RCC 7860 (cell line): ENCODE measurements at places on chromosomes 7 and 10.
A peak's percentile ranks its signal among the peaks of the same experiment; 100 is the strongest.

- no peak for DNase-seq
These were observed 10.3 kb downstream of the FAM241B start for GRCh38 chr10:69640196-69640980.

- DNase-seq = peak; percentile 85
These were observed 8.6 kb upstream of the CACUL1 start for GRCh38 chr10:118763202-118763988.

GRCh38 chr7:47228386-47229014 is 353.4 kb downstream of the TNS3 start:
- DNase-seq = no peak

DNA sequence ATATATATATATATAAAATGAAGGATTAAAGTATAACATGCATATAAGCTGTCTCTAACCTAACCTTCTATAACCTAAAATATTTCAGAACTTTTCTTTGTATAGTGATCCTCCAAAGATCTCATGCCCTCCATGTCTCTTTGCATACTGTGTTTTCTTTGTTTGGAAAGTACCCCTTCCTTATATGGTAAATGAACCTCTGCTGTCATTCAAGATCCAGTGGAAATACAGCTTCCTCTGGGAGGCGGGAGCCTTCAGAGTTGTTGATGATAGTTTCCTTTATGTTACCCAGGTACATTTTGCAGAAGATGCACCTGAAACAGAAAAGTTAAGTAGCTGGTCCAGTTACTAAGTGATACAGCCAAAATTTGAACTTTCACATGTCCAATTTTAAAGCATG is 233.3 kb upstream of the FOXP2 start:
- no peak for DNase-seq

GRCh38 chr10:50467209-50467608 is 156.5 kb downstream of the SGMS1 start:
- DNase-seq = no peak

- no peak for DNase-seq
These were observed 9.7 kb upstream of the EDRF1 start for GRCh38 chr10:125709553-125710474.

- no peak for DNase-seq
These were observed 75.0 kb downstream of the LHPP start for GRCh38 chr10:124536496-124537050.

DNA sequence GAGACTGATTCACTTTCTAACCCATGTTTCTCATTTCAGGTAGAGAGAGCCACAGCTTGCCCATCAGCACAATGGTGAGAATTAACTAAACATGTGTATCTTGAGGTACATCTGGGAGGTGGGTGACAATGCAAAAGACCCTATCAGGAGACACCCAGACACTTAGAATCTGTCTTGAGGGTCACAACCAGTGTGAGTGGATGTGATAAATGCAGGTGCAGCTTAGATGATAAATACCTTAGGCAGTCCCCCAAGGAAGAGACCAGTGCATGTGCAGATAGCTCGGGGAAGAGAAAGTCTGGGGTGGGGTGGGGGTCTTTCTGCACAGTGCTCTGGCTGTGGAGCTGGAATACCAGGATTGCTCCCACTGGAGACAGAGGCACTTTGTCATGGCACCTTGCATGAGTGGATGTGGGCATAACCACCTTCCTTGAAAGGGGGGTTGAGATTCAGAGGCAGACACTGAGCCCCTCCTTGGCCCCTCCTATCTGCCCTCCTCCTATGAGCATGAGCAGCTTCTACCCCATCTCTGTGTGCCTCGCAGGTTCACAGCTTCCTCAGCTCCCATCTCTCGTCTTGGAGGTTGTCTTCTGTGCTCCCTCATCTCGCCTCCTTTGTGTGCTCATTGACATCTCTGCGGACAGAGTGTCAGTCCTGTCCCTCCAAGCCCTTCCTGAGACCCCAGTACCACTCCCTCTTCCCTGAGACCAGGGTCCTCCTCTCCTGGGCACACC is 349.8 kb downstream of the TCERG1L start:
- no peak for DNase-seq

GRCh38 chr10:51892965-51893658 is 193.7 kb upstream of the CSTF2T start:
- DNase-seq = no peak

DNA sequence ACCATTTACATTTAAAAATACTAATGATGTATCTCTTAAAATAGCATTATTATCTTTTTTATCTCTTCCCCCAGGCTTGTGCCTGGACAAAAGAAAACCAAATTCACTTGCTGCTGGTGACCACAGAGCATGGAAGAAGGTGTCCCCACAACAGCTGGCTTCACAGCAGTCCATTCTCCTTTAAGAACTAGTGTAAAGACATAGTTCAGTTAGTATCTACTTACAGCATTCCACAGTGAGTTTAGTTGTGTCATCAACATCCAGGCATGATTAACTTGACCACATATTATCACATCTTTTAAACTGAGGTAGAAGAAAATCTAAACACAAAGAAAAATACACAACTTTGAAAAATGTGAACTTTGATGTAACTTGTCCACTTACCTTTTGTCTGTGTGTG is 55.0 kb downstream of the LRRC17 start:
- no peak for DNase-seq

- no peak for DNase-seq
These were observed 23.1 kb downstream of the CNPY1 start for GRCh38 chr7:155523168-155523675.

DNA sequence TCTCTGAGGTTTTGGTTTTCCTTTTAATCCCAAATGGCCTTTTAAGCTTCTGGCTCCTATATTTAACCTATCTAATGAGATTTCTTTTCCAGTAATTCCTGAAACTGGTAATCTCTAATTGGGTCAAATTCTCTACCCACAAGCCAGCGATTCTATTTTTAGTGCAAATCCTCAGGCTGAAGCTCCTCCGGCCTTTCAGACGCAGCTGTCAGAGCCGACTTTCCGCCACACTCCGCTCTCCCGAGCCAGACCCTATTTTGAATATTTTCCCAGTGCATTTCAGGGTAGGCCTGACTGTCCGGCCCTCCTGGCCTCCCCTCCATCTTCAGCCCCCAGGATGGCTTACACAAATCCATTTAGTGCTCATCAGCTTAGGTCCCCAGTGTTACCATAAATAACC is 9.7 kb upstream of the ADCY1 start:
- DNase-seq = no peak

DNA sequence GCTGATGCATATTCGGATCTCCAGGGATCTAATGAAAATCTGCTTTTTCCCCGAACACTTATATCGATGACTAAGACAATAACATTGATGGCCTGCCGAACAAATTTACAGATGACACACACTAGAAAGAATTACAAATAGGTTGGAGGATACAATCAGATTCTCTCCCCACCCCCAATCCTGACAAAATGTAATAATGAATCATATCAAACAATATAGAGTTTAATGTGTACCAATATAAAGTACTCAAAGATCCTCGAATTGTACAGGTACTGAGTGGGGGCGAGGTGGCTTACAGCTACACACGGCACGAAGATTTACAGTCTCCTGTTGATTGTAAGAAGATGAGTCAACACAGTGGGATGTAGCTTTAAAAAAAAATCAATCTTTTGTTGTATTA is 182.7 kb upstream of the MKLN1 start:
- no peak for DNase-seq

- no peak for DNase-seq
These were observed 20.7 kb downstream of the AVL9 start for GRCh38 chr7:32515890-32516550.

DNA sequence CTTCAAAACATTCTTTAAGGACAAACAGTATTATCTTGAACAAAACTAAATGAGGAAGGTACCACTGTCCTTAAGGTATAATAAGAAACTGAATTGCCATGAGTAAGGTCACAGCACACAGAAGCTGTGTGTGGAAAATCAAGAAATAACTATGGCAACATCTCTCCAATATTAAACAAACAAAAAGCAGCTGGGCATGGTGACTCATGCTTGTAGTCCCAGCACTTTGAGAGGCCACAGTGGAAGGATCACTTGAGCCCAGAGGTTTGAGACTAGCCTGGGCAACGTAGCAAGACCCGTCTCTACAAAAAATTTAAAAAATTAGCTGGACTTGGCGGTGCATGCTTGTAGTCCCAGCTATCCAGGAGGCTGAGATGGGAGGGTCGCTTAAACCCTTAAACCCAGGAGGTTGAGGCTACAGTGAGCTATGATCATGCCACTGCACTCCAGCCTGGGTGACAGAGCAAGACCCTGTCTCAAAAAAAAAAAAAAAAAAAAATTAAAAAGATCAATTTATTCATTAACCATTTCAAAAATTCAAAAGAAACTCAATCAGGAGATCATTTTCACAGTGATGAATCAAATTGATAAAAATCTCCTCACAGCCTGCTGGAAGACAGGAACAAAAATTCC is 195.4 kb downstream of the SKIDA1 start:
- peak; percentile 89 for DNase-seq

DNA sequence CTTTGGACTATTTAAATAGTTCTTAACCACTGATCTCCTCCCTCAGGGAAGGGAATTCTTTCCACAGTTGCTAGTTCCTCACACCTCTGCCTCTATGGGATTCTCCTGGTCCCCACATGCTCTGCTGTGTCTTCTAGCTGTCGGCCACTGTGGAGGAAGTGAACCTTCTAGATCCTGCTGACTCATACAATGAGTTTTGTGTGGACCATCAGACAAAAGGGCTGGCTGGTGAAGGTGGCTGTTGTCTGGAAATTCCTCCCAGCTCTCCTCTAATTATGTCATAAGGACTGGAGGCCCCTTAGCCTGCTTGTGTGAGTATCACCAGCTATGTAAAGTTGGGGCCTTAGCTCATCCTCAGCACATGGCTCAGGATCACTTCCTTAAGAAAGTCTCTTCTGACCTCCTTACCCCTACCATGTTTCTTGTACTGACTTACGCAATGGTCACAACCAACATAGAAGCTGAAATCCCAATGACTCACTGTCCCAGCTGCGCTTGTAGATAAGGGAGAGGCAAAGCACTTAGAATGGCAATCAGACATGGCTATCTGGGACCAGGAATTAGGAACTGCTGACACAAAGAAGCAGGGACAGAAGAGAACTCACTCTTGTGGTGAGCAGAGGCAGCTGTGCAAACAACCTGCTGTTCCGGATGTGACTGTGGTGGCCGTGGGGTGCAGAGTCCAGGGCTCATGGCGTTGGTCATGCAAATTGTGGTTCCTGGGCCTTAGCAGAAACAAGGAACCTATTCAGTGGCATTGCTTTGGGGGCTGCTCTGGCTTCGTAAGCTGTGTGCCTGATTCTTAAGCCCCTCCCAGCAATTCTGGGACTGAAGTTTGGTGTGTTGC is 2.5 kb upstream of the MACC1 start:
- peak; percentile 99 for DNase-seq

DNA sequence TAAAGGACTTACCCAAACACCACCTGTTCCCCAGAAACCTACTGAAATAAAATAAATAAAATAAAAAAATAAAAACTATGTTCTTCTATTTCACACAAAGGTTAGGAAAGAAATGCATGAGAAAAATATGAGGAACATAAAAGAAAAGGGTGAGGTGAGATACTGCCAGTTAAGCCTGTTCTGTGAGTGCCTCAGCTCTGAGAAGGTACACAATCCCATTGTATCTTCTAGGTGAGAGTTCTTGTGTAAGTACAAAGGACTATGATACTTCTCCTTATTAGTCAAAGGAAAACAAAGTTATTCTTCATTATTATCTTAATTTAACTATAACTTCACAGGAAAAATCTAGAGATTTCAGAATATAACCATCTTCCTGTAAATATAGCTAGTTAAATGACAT is 86.0 kb downstream of the ATE1 start:
- DNase-seq = no peak

- no peak for DNase-seq
These were observed 40.5 kb upstream of the RNF148 start for GRCh38 chr7:122743211-122743610.

- no peak for DNase-seq
These were observed 25.7 kb downstream of the GRIFIN start for GRCh38 chr7:2450198-2451107.

DNA sequence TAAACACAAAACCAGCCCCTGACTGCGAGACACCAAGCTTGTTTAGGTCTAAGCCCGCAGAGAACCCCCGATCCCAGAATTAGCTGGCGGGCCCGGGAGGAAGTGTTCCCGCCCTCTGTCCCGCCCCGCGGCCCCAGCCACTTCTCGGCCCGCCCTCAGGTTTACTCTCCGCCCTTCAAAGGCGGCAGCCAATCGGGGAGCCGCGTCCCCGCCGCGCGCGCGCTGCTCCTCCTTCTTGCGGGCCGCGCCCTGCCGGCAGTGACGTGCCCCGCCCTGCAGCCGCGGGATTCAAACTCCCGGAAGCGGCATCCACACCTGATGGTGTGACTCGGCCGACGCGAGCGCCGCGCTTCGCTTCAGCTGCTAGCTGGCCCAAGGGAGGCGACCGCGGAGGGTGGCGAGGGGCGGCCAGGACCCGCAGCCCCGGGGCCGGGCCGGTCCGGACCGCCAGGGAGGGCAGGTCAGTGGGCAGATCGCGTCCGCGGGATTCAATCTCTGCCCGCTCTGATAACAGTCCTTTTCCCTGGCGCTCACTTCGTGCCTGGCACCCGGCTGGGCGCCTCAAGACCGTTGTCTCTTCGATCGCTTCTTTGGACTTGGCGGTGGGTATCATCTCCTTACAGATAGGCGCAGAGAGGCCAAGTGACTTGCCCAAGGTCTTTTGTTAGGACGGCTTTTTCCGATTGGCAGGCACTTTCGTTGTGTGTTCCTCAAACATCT is at the start of gene CEP55:
Gene CEP55, plus strand, starts transcription at position 291 of the 720 bp plus-strand sequence. CDS start 3,440 bp downstream, outside the sequence.
- peak; percentile 88 for DNase-seq

- no peak for DNase-seq
These were observed 49.3 kb upstream of the PCBD1 start for GRCh38 chr10:70937661-70938060.

GRCh38 chr10:79454259-79454658 is 8.8 kb upstream of the ZCCHC24 start:
- DNase-seq = peak; percentile 42

DNA sequence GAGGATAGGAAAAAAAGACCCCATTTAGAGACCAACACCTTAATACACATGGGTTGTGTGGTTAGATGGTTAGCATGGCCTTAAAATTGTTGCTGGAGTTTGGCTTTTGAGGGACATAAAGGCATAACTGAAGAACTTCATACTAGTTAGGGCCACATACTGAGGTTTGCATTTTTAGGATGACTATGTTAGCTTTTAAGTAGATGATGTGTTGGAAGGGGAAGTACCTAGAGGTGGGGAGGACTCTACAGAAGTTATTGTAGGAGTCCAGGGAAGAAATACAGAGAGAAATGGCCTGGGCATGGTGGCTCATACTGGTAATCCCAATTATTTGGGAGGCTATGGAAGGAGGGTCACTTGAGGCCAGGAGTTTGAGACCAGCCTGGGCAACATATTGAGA is 40.5 kb downstream of the ENTPD1 start:
- no peak for DNase-seq

DNA sequence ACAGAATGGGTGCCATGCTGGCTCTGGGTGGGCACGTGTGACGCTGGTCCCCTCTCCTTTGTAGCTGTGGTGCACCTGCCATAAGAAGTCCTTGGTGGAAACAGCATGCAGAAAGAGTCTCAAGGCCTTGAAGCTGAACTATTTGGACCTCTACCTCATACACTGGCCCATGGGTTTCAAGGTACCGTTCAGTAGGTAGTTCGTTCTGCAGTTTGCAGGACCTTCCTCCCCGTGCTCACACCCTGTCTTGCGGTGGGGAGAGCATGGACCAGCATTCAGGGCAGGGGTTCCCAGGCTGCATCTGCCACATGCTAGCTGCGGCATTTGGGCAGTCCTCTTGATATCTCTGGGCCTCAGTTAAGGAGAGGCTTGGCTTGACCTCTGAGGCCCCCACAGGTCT is 7.3 kb downstream of the AKR1E2 start:
- DNase-seq = no peak

- peak; percentile 99 for DNase-seq
These were observed 333.1 kb downstream of the CXCL12 start for GRCh38 chr10:44051584-44052385.
